ENCODE measurements at places on chromosomes 4 and X.

DNA sequence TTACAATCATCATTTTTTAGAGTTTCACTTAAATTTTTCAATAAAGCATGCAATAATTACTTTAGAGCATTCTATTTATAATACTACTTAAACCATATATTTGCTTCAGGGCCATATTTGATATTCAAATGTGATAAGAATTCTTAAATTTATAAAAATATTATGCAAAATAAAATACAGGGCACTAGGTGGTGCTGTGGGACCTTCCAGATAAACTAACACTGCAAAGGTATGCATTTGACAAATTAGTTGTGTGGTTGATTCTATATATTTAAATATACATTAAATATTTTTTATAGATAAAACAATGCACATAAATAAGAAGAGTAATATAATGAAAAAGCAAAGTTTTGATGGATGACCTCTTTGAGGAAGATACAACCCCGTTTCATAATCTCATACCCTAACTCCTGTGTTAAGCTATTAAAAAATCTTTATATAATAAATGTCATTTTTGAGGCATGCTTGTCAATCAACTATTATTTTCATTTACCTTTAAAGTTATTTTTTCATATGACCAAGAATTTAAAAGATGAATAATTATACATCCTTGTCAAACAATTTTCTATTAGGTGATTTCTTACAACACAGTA is 128.4 kb downstream of the REELD1 start:
- DNase-seq = no peak

DNA sequence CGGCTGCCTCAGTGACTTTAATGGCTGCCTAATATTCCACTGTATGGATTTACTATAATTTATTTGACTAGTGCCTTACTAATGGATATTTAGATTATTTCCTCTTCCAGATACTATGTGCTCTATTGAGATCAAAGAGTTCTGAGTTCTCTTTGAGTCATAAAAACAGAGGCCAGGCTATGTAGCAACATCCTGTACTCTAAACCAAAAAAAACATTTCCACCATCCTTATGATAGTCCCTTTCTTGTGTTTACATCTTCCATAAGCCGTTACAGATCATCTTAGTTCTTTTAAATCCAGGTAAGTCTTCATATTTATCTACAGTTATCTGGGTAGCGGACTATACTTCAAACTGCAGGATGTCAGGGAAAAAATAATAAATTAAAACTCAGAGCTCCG is 56.6 kb upstream of the TMEM184C start:
- no peak for DNase-seq

DNA sequence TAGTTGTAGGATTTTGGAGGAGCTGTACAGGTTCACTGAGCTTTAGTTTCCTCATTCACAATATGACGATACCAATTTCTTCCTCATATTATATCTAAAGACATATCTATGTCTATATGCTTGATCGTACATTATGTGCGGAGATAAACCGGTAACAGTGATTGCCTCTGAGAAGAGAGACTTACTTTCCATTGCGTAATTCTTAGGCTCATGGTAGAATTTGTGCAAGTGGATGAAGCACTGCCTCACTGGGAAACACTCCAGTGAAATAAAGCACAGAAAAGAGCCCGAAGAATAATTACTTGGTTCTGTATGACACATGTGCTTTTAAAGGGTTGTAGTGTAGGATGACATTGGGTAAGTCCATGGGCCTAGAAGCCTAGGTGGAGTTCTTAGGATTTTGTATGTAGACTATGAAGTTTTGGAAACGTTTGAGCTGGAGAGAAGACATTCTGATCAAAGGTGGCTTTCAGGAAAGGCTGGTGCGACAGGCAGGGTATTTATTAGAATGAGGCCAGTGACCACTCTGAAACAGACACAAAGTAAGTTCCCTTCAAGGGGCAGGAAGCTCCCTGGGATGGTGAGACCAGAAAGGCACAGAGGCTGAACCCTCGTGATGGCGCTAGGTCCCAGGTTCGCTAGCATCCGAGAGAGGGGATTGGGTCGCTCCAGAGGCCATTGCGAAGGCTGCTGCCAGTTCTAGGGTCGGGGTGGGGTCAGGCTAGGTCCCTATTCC is 649 bp upstream of the VBP1 start:
- no peak for DNase-seq

- DNase-seq = no peak
Measured at GRCh38 chr4:14054391-14054790, 426.9 kb upstream of the BOD1L1 start.

- no peak for DNase-seq
Measured at GRCh38 chrX:150856785-150857184, 41.7 kb downstream of the CD99L2 start.

- DNase-seq = no peak
Measured at GRCh38 chr4:76607846-76608245, 172.8 kb downstream of the SHROOM3 start.

DNA sequence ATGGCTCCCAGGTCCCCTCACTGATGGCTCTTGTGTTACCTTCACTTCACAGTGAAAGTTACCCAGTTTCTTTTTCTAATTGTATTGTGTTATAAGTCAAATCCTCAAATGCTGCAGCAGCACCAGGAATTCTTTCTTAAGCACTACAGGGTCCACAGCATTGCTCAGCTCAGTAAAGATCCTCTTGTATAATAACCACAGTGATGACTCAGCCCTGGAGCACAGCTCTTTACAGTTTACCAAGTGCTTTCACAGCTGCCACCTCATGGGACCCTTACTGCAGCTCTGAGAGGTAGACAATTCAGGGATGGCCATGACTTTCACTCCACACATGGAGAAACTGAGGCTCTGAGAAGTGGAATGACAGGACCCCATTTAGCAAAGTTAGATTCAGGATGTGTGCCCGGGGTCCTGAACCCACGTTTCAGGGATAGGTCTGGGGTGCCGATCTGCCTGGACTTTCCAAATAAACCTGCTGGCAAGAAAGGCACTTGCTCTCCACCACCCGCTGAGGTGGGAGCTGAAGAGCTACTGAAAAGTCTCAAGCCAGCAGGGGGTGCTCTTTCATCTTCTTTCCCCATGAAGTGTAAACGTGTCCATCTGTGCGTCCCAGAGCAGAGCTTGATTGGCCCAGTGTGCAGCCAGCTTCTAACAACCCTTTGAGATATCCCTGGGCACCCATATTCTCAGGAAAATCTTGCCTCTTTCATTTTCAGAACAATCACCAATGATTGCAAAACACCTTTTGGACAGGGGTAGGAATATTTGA is 35.7 kb upstream of the GABRQ start:
- no peak for DNase-seq

- no peak for DNase-seq
Measured at GRCh38 chrX:84064814-84065213, 123.2 kb downstream of the RPS6KA6 start.

DNA sequence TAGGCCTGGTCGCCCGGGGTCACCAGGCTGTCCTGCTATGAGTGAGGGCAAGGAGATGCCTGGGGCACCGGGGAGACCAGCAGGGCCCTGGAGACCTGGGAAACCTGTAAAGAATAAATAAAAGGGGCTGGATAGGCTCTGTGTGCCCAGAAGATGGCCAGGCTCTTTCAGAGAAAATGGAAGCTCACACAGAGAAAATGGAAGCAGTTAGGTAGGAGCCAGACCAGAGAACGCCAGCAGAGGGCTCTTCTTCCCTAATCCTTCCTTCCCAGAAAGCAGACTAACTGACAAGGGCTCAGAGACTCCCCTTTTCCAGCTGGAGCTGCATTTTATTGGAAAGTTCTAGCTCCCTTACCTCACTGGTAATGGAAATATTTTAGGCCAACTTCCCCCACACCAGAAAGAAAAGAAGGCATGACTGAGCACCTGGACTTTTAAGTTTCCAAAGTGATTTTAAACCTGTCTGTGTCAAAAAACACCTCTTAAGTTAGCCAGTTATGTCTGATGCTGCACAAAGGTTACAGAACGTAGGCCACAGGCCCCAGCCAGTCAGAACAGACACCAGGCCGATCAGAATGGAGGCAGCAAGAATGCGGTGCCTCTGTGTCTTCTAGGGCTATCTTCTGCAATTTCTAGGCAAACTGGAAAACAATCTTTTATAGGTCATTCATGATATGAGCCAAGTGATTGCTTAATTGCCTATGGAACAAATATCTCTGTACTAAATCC is 74.0 kb downstream of the ATG4A start:
- no peak for DNase-seq

GRCh38 chrX:67613366-67613765 is 69.5 kb downstream of the AR start:
- no peak for DNase-seq

GRCh38 chr4:84091266-84091665 is 407.8 kb downstream of the NKX6-1 start:
- DNase-seq = no peak

Data from activated naive CD4-positive, alpha-beta T cell (primary cell).